Fibroblast of the aortic adventitia (primary cell): ENCODE measurements at places on chromosomes 6 and 20.
A peak's percentile ranks its signal among the peaks of the same experiment; 100 is the strongest.

GRCh38 chr6:13947611-13948178, 22.9 kb downstream of the RNF182 start:
- no peak for DNase-seq

DNA sequence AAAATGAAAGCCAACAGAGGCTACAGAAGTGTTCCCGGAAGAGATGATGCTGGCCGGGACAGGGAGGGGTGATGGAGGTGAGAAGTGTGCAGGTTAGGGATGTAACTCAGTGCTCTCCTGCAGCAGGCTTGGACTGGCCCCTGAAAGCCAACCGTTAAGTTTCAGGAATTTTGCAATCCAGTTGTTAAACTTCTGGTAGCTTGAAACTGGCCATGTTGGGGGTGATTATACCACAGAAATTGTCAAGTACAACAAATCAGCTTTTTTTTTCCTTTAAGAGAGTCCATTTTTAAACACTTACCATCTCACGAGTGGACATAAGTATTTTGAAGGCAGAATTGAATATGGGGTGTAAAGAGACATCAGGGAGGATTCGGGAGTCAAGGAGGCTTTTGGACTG, 8.8 kb upstream of the SIRPB1 start:
- no peak for DNase-seq

DNA sequence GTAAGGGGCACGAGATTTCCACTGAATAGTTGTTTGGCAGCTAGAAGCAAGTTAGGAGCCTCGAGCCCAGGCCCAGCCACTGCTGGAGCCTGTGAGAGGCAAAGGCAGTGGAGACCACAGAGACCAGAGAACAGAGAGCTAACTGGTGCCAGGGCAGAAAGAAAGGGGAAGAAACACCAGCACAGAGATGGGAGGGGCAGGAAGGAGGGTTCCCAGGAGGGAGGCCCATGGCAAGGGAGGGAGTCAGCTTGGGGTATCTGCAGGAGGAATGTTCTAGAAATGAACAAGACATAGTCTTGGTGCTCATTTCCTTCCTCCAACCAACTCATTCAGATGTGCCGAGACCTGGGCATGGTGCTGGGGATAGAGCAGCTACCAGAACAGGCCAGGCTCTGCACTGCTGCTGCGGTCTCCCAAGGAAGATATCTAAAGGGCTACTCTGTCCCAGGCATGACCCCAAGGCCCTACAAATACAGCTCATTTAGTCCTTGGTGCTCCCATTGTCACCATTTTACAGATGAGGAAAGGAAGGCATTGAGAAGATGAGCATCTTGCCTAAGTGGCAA, 10.7 kb downstream of the ANGPT4 start:
- no peak for DNase-seq

DNA sequence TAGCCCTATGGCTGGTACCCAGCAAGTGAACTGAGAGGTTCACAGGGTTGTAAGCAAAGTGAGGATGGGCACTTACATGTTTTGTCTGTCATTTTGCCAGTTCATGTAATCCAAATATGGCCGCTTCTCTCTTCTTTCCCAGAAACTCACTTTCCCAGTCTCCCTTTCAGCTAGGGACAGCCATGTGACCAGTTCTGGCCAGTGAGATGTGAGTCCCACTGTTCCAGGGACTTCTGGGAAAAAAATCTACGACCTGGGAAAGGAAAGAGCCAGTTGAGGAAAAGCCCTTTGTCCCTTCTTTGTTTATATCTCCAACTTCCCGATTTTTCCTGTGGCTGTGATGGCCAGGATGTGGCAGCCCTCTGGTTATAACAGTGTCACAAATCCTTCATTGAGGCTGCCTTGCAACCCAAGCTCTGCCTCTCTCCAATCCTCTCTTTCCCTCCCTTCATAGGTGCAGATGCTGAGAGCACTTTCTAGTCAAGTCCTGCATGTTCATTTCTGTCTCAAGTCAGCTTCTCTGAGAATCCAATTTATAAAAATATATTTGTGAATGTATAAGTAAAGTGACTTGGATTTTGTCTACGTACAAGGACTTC, 148.6 kb upstream of the ZFP64 start:
- no peak for DNase-seq

GRCh38 chr20:1813101-1813529, 82.1 kb upstream of the SIRPA start:
- peak; percentile 96 for DNase-seq

DNA sequence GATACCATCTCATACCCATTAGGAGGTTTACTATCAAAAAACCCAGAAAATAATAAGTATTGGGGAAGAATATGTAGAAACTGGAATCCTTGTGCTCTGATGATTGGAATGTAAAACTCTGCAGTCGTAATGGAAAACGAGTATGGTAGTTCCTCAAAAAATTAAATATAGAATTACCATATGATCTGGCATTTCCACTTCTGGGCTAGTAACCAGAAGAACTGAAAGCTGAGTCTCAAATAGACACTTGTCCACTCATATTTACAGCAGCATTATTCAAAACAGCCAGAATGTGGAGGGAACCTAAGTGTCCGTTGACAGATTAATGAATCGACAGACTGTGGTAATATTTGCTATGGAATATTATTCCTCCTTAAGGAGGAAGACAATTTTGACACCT, 44.3 kb downstream of the FOXC1 start:
- DNase-seq: no peak
